ENCODE measurements at places on chromosomes 1 and 21. TPM values are rescaled to one million over a fixed set of nuclear protein-coding genes. Genes with fewer than 3 reads are reported as not detected.

DNA sequence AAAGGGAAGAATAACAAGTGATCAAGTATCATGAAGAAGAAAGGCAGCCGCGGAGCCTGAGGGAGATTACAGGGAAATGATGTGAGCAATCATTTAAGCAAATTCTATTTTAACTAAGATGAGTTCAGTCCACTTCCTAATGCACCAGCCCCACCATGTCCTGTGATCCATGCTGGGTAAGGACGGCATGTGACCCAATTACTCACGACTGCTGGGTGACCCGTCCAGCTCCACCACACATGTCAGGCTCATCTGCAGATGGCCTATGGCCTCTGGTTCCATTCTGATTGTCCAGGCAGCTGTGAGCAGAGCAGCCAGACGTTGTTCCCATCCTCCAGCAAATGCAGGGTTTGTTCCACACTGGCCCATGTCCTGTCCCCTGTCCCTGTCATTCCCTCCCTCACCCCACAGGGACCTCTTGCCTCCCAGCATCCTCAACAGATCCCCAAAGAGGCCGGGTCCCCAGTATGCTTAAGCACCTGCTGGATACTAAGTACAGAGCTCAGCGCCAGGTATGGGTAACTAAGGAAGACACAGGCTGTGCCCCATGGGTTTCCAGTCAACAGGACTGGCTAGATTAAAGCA, 87.9 kb downstream of the MATN1 start:
- DNase-seq, result no peak

DNA sequence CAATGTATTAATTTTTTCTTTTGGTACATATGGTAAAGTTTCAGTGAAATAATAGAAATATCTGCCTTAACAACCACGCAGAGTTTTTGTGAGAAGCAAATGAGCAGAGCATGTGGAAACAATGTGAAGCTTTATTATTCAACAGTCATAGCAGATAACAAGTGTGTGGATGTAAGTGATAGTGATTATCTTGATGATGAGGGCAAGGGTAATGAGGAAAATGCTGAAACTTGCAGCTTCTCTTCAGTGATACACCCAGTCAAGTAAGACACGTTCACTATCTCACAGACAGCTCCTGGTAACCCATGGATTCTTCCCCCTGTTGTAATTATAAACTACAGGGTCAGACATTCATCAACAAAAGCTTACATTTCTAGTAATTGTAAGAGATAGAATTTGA, 14.6 kb upstream of the OR2L5 start:
- no peak for DNase-seq

GRCh38 chr1:211639475-211640300, 35.7 kb downstream of the NEK2 start:
- DNase-seq, result no peak

- no peak for DNase-seq
Measured at GRCh38 chr21:35824136-35824535, 236.2 kb downstream of the SETD4 start.

DNA sequence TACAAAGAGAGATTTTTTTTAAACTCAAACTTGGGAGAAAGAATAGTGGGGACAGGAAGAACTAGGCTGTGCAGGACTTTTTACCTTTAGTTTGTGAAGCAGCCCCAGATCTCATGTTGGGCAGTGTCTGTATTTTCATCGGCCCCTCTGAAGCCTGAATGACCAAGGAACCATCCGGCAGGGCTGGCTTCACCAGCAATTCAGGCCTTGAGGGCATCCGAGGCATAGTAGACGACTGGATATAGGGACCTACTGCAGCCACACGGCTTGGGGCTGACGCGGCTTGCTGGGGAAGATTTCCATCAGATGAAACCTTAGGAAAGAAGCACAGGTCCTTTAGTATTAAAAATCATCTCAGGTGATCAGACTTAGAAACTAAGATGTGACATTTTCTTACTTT, 43.7 kb downstream of the TP53BP2 start:
- DNase-seq, result no peak

- no peak for DNase-seq
Measured at GRCh38 chr1:53987880-53988279, 30.1 kb downstream of the LDLRAD1 start.

DNA sequence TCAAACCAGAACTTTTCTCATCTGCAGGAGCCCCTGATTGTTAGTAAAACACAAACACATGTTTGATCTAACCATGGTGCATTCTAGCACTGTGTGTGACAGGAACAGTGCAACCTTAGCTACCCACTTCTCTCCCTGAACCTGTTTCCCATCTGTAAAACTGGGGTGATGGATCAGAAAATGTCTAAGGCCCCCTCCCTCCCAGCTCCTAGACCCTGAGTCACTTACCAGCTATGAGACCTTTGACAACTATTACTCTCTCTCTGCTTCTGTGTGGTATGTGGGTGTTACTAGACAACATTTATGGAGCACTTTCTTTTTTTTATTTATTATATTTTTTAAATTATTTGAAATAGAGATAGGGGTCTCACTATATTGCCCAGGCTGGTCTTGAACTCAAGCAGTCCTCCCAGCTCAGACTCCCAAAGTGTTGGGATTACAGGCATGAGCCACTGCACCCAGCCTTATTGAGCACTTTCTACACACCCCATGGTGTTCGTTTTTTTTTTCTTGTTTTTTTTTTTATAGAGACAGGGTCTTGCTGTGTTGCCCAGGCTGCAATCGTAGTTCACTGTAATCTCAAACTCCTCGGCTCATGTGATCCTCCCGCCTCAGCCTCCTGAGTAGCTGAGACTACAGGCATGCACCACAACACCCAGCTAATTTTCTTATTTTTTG, 2.6 kb downstream of the INPP5B start:
- no peak for DNase-seq

ALPL gene
- 175 TPM for total RNA-seq

DNA sequence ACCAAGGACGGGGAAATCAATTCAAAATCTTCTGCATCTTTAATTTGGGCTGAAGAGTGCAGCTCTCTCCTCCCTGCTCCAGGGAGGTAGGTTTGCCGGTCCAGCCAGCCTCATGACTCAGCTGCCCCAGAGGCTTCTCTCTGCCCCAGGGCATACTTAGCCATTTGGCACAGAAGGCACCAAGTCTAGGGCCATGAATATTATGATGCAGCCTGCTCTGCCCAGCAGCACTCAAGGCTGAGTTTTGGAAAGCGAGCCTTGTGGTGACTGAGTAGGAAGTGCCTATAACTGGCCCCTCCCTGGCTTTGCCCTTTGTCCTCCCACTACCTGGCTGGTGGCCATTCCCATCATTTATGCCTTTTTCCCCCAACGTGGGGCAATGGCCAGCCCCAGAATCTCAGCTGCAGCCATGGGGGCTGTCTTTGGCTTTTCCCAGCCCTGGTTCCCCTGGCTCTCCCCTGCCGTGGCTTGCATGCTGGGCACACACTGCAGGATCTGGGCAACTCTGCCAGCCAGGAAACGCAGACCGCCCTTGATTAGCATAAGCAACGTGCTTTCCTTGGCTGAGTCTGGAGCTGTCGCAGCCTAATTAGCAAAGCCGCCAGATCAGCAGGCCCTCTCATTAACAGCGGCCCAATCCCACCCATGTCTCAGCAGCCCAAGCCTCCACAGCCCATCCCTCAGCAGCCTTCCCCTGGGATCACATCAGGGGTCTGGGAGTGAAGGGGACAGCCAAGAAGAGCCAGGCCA, 258.6 kb upstream of the TMEM51 start:
- DNase-seq, result no peak

- no peak for DNase-seq
Measured at GRCh38 chr21:37139902-37140301, 66.8 kb downstream of the TTC3 start.

- no peak for DNase-seq
Measured at GRCh38 chr1:187504779-187505178, 676.0 kb downstream of the PLA2G4A start.

DNA sequence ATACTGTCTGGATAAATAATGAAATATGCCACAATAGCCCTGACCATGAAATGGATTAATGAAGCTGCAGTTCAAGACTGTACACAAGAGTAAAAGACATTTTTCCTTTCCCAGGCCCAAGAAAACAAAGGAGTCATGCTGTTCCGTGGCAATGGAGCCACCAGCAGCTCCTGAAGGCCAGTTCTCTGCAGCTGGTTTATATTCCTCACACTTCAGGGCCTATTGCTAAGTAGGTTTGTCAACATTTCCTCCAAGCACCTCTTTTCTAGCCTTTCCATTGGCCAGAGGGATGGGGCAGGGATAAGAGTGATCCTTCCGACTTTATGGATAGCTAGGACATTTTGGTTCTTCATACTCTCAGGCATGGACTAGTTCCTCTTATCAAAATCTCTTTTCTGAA, 24.2 kb upstream of the RGL1 start:
- DNase-seq, result no peak

DNA sequence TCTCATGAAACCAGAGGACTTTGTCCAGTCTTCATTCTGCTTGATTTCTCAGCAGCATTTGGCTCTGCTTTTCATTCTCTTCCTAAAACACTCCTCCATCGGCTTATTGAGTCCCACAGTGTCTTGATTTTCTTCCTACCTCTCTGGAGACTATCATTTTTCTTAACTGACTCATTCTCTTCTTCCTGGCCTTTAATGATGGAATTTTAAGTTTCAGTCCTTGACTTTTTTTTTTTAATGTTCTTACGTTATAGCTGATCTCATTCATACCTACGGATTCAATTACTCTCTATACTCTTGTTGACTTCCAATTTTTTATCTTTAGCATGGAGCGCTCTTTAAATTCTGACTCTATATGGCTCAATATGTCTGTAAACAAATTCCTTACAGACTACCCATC, 111.1 kb downstream of the NEK7 start:
- DNase-seq, result no peak

ZNF496 gene
- 71.4 TPM for total RNA-seq

PIK3C2B gene
- 36.7 TPM for total RNA-seq

- no peak for DNase-seq
Measured at GRCh38 chr21:39908265-39908923, 41.2 kb downstream of the PCP4 start.

- DNase-seq, result no peak
Measured at GRCh38 chr1:230641900-230642262, 400 bp upstream of the COG2 start.

DNA sequence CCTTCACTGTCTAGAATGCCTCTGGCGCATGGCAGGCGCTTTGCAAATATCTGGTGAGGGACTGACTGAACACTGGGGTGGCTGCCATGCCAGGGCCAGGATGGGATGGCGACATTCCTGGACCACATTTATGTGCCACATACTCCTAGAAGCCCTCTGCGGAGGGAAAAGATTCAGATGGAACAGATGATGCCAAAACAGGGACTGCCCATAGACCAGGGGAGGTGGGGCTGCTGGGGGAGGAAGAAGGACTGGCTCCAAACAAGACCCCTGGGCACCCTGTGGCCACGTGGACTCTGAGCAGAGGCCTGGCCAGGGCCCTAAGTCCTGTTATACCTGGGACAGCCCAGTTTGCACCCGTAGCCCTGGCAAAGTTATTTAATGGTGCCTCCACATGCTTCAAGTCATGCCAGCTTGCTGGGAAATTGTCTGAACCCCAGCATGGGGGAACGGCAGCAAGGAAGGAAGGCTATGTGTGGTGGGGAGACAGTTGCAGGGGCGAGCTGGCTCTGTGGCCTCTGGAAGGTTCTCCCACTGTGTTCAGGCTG, 44.1 kb downstream of the UMODL1 start:
- DNase-seq, result no peak
